Effector memory CD4-positive, alpha-beta T cell (primary cell): ENCODE measurements at places on chromosomes 12 and 14.

DNA sequence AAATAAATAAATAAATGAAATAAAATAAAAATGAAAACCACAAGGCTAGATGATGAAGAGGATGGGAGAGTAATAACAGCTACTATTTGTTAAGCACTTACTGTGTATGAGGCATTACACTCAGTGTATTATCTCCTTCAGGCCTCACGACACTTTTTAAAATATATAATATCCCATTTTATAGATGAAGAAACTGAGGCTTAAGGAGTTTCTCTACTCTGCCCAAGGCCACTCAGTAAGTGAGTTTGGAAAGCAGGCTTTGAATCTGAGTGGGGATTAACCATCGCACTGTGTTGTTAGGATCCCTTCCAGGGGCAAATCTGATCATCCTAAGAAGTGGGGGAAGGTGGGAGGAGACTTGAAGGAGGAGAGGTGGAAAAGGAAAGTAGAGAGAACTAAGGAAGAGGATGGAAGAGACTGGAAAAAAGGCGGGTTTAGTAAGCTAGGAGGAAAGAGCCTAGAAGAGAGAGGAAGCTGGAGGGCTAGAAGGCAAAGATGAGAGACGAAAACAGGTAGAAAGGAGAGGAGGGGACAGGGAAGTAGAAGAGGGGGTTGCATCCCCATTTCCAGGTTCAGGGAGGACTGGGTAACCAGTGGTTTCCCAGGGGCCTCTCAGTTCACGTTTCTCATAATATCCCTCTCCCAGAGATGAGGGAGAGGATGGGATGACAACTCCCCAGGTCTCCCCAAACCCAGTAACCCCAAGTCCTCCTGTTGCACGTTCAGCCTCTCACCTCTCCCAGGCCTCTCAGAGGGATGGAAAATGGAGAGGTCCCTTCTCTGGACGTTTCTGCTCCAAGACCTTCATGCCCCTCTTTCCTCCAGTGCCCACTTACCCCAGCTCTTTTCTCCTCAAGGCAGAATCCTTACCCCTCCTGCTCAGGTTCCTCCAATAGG, 1.7 kb downstream of the STAT6 start:
- DNase-seq: no peak

- no peak for DNase-seq
Measured at GRCh38 chr14:58796242-58797009, 158.7 kb downstream of the DACT1 start.

DNA sequence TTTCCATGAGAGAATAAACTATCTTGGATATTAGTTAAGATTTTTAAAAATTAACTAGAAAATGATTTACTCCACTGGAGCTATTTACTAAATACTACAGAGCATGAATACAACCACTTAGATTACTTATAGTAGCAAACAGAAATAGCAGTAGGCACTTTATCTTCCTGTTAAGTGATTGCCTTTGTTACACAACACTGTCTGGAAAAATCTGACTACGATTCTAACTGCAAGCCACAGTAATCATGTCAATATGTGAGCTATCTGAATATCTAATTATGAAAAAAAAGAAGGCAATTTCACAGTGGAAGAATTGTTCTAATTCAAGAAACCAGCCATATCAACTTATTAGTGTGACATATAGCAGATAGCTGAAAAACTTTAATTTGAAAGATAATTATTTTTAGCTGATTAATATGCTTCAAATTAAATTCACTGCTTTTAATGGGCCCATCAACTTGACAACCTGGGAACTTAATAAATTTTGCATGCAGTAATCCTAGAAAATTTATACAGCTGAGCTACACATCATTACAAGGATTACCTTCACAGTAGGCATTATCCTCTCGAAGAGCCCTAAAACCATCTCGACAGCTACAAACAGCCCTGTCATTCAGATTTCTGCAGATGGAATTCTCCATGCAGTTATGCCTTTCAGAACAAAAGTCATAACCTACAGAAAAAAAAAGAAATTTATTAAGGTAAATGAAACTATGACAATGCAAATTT, 172.8 kb downstream of the NELL2 start:
- no peak for DNase-seq

DNA sequence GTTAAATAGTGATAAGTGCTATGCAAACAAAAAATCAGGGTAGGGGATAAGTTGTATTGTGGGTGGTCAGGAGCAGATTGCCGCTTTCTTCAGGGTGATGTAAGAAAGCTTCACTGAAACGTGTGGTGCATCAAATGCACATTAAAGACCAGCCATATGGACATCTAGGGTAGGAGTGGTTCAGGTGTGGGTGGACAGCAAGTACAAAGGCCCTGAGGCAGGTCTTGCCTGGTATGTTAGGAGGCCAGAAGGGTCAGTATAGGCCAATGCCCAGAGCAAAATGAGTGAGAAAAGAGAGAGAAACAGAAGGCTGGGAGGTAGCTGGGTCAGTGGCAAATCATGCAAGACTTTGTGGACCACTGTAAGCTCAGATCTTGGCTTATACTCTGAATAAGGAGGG, 25.6 kb upstream of the CISTR start:
- DNase-seq: no peak

- DNase-seq: no peak
Measured at GRCh38 chr14:51883232-51883631, 22.8 kb downstream of the GNG2 start.

- no peak for DNase-seq
Measured at GRCh38 chr12:131383291-131383690, 327.6 kb upstream of the SFSWAP start.

- DNase-seq: no peak
Measured at GRCh38 chr12:77324763-77325468, 259.5 kb upstream of the E2F7 start.

DNA sequence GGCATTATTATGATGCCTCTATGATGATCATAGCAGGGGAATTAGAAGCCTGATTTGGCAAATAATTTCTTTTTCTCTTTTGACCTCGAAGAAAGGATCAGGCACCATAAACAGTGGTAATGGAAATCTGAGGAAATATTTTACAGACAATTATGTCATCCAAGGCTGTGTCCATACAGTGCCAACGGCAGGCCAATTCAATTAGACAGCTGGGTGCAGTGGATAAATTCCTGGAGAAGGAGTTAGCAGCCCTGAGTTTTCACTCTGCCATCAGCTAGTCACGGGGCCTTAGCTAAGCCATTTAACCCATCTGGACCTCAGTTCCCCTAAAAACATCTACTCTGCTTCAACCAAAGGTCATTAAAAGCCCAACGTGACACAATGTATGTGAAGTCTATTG, 4.1 kb downstream of the TPH2 start:
- DNase-seq: no peak

- DNase-seq: no peak
Measured at GRCh38 chr12:52044292-52044983, 6.8 kb upstream of the NR4A1 start.

- no peak for DNase-seq
Measured at GRCh38 chr12:131940141-131940547, 9.6 kb upstream of the EP400 start.

GRCh38 chr14:105941226-105942166, 415.1 kb downstream of the TMEM121 start:
- DNase-seq: no peak

- no peak for DNase-seq
Measured at GRCh38 chr14:104157016-104157928, 18.9 kb downstream of the KIF26A start.

DNA sequence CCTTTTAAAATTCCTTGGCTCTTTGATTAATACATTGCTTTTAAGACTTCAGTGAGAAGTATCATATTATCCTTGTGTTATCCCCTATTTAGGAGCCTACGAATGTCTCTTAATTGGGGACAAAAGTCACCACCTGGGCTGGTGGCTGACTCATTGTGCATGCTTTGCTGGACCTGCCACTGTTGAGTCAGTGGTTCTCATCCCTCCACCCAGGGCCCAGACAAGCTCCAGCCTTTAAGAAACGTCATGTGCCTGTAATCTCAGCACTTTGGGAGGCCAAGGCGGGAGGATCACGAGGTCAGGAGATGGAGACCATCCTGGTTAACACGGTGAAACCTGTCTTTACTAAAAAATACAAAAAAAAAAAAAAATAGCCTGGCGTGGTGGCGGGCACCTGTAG, 57.9 kb downstream of the OTX2 start:
- DNase-seq: no peak

DNA sequence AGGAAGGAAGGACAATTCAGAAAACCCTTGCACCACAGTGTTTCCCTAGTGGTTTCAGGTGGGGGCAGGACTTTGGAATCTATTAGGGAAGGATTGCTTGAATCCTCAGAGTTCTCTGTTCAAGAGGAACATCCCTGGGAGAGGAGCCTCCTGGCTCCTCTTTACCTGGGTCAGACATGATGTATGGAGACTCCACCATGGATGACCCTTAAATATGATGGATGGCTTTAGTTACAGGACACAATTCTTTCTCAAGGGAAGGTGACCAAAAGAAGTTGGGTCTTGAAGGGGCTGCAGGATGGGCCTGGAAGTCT, 396.6 kb downstream of the NRXN3 start:
- DNase-seq: no peak

DNA sequence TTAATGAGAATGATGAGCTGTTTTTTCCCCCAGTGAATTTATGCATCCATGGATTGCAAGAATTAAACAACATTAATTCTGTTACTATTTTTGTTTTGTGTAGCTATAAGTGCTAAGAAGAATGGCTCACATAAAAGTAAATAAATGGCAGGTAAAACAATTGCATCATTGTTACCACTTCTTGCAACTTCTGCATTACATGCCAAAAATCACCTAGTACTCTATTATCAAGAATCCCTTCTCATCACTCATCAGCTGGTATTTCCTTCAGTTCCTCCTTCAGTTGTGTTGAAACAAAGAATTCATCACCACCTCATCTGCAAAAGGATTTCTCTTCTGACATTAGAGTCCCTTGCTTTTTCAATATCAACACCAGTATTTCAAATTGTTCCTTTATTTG, 773 bp downstream of the A2M start:
- DNase-seq: no peak

- no peak for DNase-seq
Measured at GRCh38 chr14:91606851-91607250, 96.7 kb upstream of the PPP4R3A start.

DNA sequence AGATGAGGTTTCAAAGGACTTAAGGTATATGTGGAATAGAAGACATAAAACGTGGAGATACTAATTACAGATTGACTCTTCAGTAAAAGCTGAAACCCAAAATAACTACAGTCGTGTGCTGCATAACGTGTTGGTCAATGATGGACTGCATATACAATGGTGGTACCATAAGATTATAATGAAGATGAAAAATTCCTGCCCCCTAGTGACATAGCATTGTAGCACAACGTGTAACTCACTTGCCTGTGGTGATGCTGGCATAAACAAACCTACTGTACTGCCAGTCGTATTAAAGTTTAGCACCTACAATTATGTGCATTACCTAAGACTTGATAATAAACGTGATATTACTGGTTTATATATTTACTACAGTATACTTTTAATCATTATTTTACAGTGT, 150.3 kb downstream of the LRRK2 start:
- no peak for DNase-seq

DNA sequence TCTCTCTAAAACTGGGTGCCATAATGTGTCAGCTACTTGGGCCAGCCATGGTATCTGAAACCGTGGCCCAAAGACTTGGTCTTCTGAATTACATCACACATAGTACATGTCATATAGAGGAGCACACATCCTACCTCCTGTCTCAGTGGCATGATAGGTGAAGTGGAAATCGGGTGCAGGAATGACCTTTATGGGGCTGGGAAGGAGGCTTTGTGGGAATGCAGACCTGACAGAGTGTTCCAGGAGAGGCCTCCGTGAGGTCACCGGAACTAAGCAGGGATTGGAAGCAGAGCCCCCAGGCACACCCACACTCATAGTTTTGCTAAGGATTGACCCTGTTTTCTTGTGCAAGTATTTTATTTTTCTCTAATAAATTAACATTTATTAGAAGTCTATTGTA, 82.6 kb downstream of the NTF3 start:
- no peak for DNase-seq

- DNase-seq: no peak
Measured at GRCh38 chr12:31944299-31944698, 14.9 kb upstream of the RESF1 start.

DNA sequence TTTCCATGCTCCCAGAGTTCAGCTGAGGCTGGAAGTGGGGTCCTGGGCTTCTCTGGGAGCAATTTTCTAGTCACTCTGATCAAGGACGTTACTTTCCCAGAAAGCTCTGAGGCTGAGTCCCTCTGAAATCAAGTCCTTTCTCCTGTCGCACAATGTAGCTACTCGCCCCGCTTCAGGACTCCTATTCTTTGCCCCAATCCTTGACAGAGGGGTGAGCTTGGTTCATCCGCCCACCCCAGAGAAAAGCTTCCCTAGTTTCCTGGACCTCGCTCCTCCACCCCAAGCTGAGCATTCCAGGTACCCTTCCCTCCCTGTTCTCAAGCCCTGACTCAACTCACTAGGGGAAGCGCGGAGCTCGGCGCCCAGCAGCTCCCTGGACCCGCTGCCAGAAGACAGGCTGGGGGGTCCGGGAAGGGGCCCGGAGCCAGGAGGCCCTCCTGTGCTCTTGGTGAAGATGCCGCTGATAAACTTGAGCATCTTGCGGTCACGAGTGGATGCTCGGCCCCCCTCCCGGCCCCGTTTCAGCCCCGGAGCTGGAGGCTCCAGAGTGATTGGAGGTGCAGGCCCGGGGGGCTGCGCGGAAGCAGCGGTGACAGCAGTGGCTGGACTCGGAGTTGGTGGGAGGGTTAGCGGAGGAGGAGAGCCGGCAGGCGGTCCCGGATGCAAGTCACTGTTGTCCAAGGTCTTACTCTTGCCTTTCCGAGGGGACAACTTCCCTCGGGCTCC, 1.6 kb downstream of the AGAP2 start:
- no peak for DNase-seq

DNA sequence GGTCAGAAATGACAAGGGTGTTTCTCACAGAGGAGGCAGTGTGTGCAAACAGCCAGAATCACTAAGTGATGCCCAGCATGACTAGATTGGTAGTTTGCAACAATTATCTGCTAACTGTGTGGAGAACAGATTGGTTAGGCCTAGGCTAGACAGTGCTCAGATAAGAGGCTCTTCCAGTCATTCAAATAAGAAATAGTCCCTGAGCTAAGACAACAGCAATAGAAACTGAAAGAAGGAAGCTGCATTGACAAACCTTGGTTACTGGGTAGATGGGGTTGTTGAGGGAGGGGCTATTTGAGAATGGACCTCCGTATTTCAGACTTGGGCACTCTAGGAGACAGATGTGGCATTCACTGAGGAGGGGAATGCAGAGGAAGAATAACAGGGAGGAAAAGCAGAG, 255.0 kb upstream of the NPAS3 start:
- no peak for DNase-seq

DNA sequence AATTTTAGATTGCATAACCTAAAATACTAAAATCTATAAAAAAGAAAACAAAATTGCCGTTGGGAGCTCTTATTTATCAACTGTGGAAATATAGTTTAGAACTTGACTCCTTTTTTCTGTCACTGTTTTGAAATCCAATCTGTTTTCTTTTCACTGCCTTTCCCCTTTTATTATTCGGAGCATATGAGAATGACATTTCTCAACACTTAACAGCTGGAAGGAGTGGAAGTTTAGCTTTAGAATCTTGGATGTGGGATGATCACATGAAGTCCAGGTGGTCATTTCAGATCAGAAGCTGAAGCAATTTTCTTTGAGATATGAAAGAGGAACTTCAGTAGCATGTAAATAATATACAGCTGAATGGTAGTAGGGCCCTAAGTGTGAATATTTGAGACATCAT, 16.7 kb downstream of the TRHDE start:
- DNase-seq: no peak
